ENCODE measurements at places on chromosomes 11 and 22.

DNA sequence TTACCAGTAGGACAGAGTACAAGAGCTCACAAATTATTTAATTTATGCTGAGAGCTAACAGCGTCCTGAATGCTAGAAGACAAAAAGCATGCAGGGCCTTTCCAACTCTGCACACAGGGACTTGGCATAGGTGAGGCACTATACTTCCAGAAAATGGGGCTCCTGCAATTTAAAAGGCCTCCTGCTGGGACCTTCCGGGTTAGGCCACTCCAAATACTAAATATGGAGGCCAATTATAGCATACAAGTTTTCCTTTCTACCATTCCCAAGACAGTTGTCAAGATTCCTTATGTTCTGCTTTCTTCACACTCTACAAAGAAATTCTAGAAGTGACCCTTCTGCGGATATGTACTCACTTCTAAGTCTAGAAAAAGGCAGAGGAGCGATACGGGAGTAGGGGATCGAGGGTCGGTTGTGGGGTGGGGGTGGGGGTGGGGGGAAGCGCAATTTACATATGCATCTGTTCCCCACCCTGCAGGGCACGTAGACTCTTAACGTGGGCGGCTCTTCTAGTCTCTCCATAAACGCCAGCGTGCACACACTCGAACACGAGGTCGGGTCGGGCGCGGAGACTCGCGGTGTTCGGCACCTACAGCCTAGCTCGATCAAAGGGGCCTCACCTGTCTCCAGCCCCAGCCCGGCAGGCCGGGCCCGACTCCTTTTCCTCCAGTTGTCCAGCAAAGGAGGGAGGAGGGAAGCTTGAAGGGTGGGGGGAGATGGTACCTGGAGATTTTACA is 728 bp downstream of the DCUN1D5 start:
- DNase-seq = no peak

DNA sequence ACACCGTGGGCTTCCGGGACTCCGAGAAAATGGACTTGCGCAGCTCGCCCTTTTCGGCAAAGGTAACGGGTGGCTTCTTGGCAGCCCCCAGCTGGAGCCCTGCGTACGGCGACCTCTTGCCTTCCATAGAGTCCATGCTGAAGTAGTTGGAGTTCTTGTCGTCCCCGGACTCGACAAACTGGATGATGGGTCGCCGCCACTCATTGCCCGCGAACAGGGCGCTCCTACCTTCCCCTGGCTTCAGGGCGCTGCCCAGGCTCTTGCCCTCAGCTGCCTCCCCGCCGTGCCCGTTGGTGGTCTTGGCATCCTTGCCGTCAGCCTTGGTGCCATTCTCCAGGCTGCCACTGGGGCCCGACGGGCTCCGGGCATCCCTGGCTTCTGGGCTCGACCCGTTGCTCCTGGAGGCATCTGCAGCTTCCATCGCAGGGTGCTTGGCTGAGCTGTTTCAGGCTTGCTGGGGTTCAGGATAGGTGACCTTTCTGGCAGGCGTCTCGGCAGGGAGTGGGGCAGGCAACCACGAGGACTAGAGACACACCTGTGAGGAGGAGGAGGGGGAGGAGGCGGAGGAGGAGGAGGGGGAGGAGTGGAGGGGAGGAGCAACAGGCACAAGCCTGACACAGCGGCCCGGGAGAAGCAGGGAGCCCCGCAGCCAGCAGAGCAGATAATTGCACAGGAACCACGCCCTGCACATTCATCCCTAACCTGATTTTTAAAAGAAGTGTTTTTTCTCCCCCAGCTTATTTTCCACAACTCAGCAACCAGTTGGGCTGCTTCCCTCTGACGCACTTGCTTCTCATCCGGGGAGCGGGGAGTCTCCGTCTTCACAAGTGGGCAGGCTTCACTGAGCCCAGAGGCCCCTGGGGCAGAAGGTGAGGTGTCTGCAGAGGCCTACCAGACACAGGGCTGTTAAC is at the start of gene TRIM29:
Gene TRIM29 (minus strand): TSS at position 503 of the 911 bp plus-strand sequence. CDS start 82 bp downstream, at position 421.
- no peak for DNase-seq

DNA sequence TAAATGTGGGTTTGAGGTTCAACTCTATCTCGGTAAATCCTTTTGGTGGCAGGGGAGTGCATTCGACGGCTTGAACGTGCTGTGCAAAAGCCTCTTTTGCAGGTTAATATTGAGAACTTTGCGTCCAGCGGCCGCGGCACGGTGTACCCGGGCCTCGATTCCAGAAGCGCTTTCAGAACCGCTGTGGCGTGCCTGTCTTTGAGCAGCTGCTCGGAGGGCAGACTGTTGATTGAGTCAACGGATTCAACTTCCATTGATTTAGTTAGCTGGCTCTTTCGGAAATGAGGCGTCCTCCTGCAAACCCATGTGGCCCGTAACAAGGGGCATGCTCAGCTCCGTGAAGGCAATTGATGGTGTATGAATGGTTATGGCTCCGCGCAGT is 1247.8 kb downstream of the BRD1 start:
- no peak for DNase-seq

- DNase-seq = no peak
These were observed 106.0 kb downstream of the TRIM29 start for GRCh38 chr11:120031612-120032600.

DNA sequence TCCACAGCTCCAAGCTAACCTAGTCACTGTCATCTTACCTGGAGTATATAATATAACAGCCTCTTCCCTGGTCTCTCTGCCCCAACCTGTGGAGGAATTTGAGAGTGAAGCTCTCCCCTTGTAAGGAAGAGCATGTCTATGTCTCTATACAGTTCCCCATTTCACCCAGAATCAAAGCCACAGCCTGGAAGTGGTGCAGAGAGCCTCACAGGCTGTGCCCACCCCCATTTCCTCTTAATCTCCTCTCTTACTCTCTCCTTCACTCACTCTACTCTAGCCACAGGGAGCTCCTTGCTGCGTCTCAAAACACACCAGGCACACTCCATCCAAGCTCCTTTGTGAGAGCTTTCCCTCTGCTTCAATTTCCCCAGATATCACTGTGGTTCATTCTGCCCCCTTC is 302.5 kb upstream of the ISX start:
- DNase-seq = no peak

DNA sequence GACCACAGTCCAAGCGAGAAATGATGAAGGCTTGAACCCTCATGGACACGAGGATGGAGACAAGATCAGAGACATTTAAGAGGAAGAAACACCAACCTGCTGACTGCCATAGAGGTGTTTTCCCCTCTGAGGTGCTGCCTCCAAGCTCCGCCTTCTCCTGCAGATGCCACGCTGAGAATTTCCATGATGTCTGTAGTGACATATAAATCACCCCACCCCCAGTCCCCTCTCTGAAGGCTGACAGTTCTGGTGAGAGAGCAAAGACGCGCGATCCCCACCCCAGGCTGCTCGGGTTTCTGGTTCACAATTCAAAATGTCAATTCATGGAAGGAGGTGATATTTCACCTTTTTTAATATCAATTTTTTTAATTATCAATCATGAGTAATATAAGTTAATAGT is 28.2 kb downstream of the LRRC32 start:
- DNase-seq = no peak

- DNase-seq = no peak
These were observed 15.2 kb downstream of the TRIM34 start for GRCh38 chr11:5639953-5640352.

GRCh38 chr11:94330789-94331188 is 26.4 kb downstream of the IZUMO1R start:
- DNase-seq = no peak

GRCh38 chr11:24543771-24544170 is 46.9 kb downstream of the LUZP2 start:
- DNase-seq = no peak

DNA sequence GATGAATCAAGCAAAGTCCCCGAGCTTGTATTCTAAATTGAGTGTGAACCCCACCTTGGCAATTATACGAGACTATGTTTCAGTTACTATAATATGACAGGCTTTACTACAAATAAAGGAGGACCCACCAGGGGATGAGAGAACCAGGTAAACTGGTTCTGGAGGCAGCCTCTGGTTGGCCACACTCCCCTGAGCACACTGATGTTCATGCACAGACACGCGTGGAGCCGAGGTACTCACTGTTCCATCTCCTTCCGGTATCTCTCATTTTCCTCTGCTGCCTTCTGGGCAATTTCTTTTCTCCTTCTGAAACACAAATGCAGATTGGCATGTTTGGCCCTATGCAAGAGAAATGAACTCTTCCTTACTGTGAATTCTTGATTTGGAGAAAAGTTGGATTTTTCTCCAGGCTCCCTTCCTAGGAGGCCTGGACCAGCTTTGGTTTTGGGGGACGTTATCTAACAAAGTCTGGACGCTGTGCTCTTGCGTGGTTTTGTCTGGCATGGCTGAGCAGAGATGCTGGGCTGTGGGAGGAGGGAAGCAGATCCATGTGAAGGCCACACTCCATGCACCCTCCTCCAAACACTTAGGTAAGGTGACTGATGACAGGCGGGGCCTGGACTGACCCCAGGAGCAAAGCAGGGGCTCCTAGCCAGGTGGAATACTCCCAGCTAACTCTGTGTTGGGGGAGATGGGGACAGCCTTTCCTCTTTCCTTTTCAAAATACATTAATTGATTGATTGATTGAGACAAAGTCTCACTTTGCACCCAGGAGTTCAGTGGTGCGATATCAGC is 22.9 kb downstream of the USH1C start:
- DNase-seq = no peak

Data from NCI-H1436 treated with DMSO at 0.1 percent for 48 hours (cell line).